ENCODE measurements at places on chromosomes 1 and 21.

- no peak for DNase-seq
These were observed 1.8 kb downstream of the CDKN2C start for GRCh38 chr1:50971748-50972305.

DNA sequence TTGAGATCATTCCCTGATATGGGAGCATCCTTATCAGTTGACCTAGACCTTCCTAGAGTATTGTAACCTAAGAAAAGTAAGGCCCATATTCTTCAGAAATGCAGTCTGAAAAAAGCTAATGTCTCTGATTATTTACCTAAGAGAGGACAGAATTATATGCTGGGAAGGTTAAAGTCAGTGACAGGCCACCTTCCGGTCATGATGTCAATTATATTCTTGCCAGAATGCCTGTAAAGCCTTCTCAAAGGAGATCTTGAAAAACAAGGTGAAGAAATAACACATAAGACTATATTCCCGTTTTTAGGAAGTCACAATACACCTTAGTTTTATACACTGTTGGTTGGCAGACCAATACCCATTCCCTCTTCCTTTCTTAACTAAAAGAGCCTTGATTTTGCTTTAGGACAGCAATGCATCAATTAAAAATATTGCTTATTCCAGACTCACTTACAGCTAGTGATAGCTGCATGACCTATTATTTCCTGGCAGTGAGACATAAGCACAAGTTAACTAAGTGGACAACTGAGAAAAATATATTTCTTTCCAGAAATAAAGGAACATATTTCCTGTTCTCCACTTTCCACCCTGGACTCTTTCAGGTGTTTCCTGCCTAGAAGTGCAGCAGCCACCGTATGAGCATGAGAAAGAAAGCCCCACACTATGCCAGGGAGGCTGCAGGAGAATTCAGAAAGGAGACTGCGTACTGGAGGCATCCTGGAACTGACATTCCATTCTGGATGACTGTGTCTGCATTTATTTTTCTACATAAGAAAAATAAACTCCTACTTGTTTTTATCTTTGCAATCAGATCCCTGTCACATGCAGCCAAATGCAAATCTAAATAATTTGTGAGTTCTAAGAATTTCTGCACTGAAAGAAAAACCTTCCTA is 332.9 kb upstream of the PTBP2 start:
- DNase-seq: no peak

DNA sequence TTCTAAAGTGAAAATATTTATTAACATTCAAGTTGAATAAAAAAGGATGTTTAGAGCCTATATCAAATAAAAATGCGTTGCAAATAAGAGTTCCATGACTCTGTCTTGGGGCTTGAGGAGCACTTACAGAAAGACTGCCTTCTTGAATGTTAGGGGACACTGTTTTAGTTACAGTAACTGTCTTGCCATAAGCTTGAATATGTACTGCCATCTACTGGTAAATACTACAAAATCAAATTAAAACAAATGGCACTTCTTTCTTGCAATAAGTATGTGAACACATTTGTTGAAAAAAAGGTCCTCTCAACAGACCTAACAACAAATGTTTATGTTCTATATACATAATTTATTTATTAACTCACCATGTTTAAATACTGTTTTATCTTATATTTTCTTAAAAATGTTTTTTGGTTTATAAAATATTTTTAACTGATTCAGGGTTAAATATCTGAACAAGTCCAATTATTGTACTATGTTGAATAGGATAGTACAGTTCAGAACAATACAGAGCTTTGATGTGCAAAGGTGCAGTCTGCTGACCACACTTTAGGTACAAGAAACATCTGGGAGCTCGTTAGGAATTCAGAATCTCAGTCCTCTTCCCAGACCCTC is 199.5 kb downstream of the LRRIQ3 start:
- no peak for DNase-seq

DNA sequence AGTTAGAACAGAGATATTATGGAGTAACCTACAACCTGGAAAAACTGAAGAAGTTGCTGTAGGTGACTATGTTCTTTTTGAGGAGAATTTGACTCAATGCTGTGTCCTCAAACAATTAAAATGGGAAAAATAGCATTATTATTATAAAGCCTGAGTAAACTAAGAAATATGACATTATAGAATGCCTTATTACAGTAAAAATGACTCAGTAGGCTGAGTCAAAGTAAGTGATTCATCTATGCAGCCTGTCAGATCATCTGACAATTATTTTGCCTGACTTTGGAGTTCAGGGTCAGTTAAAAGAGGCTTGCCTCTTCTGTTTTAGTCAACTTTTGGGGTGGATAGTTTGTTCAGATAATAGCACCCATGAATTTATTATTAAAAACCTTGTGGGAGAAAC is 150.8 kb upstream of the PTGFR start:
- no peak for DNase-seq

GRCh38 chr1:61639608-61640336 is 85.2 kb downstream of the TM2D1 start:
- no peak for DNase-seq

GRCh38 chr21:27058673-27059605 is 92.1 kb upstream of the ADAMTS5 start:
- no peak for DNase-seq

- no peak for DNase-seq
These were observed at the start of gene RIMKLA for GRCh38 chr1:42380586-42381279. RIMKLA (plus strand) TSS chr1:42380792; CDS start chr1:42380935, 143 bp downstream.

DNA sequence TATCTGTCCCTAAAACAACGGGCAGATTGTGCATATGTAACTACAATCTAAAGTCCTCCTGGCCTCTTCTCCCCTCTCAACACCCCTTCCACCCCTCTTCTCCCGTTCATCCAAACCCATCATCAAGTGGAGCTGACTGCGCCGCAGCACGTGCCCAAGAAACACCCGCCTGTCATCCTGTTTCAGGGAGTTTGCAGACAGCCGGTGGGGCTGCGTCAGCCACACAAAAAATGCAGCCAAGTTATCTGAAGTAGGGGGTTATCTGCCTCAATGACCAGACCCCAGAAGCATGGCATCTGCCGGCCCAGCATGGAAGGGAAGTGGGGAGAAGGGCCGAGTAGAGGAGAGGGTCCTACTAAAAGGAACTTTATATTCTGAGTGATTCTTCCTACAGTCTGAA is 49.0 kb downstream of the GPR161 start:
- no peak for DNase-seq

- no peak for DNase-seq
These were observed 29.4 kb downstream of the KAZN start for GRCh38 chr1:14627608-14628489.

- DNase-seq: no peak
These were observed 125.5 kb downstream of the PGBD5 start for GRCh38 chr1:230300322-230301301.

- DNase-seq: no peak
These were observed 428.5 kb upstream of the RGS18 start for GRCh38 chr1:191729742-191730141.

GRCh38 chr1:95636897-95637296 is 402.9 kb downstream of the RWDD3 start:
- DNase-seq: no peak

- no peak for DNase-seq
These were observed 13.1 kb downstream of the ICMT start for GRCh38 chr1:6222636-6223035.

DNA sequence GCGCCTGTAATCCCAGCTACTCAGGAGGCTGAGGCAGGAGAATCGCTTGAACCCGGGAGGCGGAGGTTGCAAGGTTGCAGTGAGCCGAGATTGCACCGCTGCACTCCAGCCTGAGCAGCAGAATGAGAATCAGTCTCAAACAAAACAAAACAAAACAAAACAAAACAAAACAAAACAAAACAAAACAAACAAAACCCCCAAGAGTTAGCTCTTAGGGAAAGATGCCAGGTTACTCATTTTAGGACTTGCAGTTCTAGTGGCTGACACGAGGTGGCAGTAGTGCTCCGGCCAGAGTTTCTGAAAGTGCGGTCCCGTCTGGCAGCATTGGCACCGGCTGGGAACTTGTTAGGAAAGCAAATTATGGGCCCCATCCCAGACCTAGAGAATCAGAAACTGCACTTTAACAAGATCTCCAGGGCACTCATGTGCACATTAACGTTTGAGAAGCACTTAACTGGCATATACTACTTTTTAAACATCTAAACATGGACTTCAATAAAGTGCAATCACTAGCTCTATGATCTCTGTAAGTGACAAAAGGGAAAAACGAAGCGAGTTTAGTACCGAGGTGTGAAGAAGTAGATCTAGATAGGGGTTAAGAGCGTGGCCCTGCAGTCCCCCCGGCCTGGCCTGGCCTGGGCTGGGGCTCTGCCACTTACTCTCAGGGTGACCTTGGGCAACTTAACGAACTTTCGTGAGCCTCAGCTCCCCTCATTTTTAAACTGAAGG is 41.9 kb upstream of the TNFRSF1B start:
- no peak for DNase-seq

DNA sequence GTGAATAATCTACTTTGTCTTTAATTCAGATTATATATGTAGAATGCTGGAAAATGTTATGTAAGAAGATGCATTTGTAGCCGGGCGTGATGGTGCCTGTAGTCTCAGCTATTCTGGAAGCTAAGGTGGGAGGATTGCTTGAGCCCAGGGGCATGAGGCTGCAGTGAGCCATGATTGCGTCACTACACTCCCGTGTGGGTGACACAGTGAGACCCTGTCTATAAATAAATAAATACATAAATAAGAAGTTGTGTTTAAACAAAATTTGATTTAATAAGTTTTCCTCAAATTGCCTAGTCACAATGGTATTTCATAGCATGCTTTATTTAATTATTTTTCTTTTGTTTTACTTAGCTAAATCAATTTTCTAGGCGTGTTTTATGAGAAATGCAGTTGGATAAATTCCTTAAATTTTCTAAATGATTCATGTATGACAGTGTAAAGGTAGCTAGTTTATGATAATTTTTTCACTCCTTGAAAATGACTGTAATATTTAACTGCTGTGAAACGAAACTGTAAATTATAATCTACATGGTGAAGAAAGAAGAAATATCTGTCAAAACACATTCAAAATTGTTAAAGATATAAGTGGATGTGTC is 232.6 kb downstream of the SRGAP2C start:
- no peak for DNase-seq

DNA sequence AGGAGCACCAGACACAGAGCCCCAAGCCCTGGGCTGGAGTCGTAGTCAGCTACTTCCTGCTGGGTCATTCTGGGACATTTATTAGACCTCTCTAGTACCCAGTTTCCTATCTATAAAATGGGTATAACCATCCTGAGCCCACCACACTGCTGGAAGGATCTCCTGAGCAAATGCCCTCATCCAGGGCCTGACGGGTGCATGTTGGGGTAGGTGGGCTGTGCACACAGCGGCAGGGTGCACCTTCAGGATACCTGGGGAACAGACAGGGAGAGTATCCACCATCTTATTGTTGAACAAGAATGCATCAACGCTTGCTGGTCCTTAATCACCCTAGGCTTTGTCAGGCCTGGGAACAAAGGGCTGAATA is 191.0 kb downstream of the HIVEP3 start:
- DNase-seq: no peak

GRCh38 chr1:40563266-40563665 is 31.8 kb downstream of the ZNF684 start:
- no peak for DNase-seq

DNA sequence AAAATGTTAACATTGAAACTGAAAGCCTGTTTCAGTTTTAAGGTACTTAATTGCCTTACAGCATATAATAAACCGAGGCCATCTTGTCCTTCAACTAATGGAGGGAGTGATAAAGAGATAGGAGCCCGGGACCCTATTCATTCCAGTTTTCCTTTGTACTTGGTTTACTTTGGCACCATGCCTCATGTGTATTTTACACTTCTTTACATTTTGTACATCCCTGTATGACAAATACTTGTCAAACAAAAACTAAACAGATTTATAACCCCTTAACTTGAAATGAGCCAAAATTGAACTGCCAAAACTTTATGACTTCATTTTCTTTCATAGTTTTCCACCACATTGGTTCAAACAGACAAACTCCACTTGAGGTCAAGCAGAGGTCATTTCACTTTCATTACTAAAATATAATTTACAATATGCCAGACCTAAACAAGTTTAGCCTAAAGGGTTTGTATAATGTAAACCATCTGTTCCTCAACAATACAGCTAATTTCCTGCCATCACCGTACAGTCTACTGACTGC is 30.9 kb upstream of the UBE2U start:
- DNase-seq: no peak

GRCh38 chr1:180094705-180095295 is 59.9 kb upstream of the QSOX1 start:
- DNase-seq: no peak

GRCh38 chr1:153680120-153680403 is 1.6 kb downstream of the NPR1 start:
- DNase-seq: no peak

GRCh38 chr1:226634611-226635246 is 86.2 kb downstream of the STUM start:
- DNase-seq: no peak

- no peak for DNase-seq
These were observed 125.2 kb downstream of the TYW3 start for GRCh38 chr1:74858136-74858535.

DNA sequence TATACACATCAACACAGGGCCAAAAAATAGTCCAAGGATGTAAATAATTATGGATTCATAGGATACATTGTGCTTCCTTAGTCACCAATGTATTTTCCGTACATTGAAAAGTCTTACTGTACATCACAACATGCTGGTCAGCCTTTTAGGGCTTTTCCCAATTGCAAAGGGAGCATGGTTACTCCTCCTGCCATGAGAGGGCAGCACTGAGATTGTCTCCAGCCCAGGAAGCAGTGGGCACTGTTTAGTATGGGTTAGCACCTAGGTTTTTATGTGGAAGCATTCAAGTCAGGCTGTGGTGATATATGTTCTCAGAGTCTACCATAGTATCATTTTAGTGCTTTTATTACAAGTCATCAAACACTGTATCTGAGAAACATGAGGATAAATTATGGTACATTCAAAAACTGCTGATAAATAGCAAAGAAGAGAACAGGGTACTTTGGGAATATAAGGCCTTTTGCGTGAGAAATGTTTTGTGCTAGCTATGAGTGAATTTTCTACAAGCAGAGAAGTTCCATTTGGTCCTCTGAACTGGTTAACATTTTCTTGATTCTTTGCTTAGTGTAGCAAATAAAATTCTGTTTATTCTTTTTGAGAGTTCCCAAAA is 34.0 kb downstream of the ST6GALNAC5 start:
- no peak for DNase-seq

GRCh38 chr1:46370214-46370633 is 23.9 kb upstream of the FAAH start:
- no peak for DNase-seq

DNA sequence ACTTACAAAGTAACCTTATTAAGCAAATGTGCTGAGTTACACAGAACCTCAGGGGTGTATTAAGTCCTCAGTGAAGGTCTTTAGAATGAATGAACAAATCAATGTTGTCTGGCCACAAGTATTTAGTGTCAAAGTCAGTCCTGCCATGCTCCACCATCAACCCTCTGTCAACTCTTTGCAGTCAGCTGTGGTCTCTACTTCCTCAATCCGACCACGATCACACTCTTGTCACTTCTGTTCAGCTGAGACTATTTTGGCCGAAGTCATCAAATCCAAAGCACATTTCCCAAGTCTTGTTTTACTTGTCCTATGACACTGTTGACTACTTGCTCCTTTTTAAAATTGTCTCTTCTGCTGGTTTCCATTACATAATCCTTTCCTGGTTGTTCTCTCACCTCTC is 173.5 kb downstream of the ST6GALNAC5 start:
- no peak for DNase-seq
